ENCODE measurements at places on chromosomes 6 and 20. TPM values are rescaled to one million over a fixed set of nuclear protein-coding genes. Genes with fewer than 3 reads are reported as not detected.

The ATAT1 gene
- 5.3 TPM for total RNA-seq

The TMEM244 gene
- total RNA-seq, result not detected

The BMP2 gene
- 1.4 TPM for total RNA-seq

The RNF39 gene
- not detected for total RNA-seq

The AVP gene
- total RNA-seq, result not detected

The OR2H1 gene
- not detected for total RNA-seq

The SIRPB2 gene
- total RNA-seq, result 2.1 TPM

The OVOL2 gene
- total RNA-seq, result not detected

The SIRPD gene
- total RNA-seq, result not detected

The NT5E gene
- 19.3 TPM for total RNA-seq

The MMP24 gene
- 0.27 TPM for total RNA-seq

Measured in right lobe of liver (tissue), 6 donors.